ENCODE measurements at places on chromosomes 16 and 17.

DNA sequence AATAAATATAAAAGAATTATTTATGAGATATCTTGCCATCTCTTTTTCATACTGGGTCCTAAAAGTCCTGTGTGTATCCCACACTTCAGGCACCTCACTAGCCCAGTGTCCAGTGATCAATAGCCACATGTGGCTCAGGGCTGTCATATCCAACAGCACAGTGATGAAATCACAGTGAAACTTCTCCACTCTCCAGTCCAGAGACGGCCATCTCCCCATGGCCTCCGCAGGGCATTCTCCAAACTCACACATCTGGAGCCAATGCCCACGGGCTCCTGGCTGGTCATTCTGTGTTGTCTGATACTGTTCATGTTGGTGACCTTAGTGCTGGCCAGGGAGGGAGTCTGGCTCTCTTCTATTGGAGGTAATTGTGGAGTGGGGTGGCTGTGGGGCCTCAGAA lies 125.2 kb upstream of the SDK2 start:
- no peak for DNase-seq

GRCh38 chr17:74235911-74236371 lies 22.6 kb downstream of the TTYH2 start:
- DNase-seq: no peak

DNA sequence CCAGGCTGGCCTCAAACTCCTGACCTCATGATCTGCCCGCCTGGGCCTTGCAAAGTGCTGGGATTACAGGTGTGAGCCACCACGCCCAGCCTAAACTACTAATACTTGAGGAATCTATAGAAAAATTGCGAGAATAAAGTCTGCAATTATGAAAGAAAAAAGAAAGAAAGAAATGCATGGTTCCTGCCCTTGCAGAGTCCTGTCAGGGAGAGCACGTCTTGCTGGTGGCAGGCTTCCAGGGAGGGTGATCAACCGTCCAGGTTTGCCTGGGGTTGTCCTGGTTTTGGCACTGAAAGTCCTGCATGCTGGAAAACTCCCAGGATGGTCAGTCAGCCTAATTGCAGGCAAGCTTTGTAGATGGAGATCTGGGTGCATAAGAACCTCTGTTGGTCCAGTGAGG lies 21.5 kb upstream of the KIFC3 start:
- no peak for DNase-seq

GRCh38 chr17:20043021-20043420 lies 33.9 kb downstream of the SPECC1 start:
- DNase-seq: no peak

DNA sequence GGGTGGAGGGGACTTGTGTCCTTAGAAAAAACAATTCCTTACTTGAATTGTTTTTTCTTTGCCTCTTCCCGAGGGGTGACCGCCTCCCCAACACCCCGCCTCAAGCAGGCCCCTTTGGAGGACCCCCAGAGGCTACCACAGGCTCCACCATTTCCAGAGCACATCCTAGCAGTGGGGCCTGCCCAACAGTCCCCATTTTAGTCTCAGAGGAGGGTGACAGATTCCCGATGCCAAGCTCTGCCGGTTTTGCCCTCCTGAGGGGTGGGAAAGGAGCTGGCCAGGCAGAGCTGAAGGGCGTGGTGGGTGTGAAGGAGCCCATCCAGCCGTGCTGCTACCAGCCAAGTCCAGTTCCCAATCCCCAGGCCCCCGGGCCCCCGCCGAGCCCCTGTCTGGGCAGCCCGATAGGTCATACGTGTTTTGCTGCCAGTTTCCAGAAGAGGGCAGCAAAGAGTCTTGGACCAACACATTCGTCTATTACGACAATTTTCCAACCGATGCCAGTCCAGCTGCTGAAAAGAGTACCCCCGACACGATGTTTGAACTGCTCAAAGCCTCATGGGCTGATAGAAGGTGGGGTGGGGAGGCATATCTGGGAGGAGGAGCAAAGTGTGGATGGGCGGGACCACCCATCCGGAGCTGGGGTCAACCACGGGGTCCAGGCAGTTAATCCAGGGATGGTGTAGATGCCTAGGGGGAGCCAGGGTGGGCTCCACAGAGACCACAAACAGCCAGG lies 18.8 kb upstream of the GAA start:
- peak; percentile 50 for DNase-seq

DNA sequence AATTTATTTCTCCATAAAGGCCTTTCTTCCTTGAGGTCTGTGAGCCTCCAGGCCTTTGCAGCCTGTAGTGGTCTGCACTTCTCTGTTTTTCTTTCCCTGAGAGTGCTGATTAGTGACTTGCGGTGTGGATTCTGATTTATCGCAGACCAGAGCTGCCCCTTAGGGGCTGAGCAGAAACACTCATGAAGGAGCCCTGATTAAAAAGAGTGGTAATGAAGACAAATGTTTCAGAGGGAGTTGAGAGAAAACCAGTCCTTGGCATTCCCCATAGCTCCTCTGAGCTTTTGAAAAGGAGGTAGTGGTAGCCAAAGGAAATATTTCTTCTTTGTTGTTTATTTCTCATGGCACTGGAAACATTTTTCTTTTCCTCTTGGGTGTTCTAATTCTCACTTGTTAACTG lies 268.1 kb upstream of the TBX2 start:
- DNase-seq: no peak

- peak; percentile 40 for DNase-seq
Observed at GRCh38 chr17:13520899-13521572, 80.7 kb downstream of the HS3ST3A1 start.

DNA sequence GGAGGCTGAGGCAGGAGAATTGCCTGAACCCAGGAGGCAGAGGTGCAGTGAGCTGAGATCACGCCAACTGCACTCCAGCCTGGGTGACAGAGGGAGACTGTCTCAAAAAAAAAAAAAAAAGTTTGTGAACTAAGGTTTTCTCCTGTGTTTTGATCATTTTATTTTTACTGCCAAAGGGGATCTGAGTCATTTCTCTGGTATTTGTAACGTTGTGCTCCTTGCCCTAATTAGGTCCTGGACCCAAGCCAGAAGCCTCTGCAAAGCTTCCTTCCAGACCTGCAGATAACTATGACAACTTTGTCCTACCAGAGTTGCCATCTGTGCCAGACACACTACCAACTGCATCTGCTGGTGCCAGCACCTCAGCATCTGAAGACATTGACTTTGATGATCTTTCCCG lies 32.1 kb downstream of the IST1 start:
- DNase-seq: peak; percentile 77

DNA sequence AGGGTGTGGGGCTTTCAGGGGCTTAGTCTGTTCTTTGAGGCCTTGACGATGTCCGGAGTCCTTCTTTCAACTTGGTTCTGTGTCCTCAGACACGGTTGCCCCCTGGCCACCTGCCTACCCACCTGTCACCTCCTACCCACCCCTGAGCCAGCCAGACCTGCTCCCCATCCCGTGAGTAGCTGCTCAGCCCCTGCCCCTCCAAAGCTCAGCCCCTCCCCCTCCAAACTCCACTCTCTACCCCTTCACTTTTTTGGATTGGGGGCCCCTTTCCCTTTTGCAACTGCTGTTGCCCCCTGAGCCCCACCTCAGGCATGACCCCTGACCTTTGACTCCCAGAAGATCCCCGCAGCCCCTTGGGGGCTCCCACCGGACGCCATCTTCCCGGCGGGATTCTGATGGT lies 1.2 kb downstream of the LAT start:
- DNase-seq: no peak

- no peak for DNase-seq
Observed at GRCh38 chr16:57032931-57033330, 43.6 kb downstream of the NLRC5 start.

All from brain microvascular endothelial cell (primary cell).